Kidney (tissue), 22 donors: ENCODE measurements at places on chromosomes 5 and 9.

DNA sequence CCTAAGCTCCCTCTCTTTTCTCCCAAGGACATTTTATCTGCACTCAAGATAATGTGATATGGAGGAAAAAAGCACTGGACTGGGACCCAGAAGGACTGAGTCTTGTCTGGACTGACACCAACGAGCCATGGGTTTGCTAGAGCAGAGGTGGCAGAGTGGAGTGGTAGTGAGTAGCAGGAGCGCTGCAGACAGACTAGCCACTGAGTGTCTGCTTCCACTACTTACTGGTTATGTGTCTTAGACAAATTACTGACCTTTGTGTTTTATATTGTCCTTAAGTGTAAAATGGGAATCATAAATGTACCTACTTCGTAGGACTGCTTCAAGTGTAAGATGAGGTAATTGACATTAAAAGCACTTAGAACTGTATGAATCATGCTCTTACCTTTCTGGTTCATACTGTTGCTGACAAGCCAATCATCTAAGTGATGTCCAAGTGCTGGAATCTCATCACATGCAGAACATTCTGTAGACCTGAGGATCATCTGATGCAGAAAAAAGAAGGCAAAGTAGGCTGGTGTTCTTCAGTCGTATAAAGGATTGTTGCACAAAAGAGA lies 12.5 kb upstream of the PRLR start:
- H3K4me3 ChIP-seq: no peak overlapping the region
- no peaks in the 10 kb centered on the region for H3K27me3 ChIP-seq
- no peak for DNase-seq
- no peaks in the 10 kb centered on the region for H3K36me3 ChIP-seq
- H3K4me1 ChIP-seq: no peaks in the 10 kb centered on the region
- H3K27ac ChIP-seq: no peak overlapping the region

DNA sequence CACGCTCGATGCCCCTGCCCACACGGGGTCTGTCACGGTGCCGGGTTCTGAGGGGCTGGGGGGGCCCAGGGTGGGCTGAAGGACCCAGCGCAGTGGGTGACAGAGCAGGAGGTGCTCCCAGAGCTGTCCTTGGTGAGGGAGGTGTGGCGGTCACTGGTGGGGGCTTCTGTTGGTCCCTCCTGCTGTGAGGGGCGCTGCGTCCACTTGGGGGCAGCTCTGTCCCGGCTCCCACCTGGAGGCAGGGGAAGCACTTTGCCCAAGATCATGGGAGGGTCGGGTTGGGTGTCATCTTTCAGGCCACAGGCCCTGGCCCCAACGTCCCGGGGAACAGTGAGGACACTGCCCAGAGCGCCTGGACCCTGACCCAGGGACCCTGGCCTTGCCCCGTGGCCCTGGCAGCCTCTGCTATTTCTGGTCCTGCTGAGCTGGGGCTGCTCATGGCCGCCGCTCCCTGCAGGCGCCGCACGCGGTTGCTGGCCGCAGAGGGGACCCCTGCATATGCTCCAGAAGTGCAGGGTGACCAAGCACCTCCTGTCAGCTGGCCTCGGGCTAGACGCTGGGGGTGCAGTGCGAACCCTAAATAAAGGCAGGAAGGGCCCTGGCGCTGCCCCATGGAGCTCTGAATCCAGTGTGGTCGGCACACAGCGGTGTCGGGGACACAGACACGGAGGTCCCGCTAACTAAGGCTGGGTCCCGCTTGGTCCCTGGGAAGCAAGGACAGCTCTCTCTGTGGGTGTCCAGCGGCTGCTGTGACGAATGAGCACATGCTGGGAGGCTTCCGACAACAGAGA lies 11.6 kb upstream of the RNU6ATAC start:
- DNase-seq: peak; percentile 78
- H3K4me1 ChIP-seq: peaks cover 34% of the 10 kb centered on the region
- no peaks in the 10 kb centered on the region for H3K36me3 ChIP-seq
- H3K27ac ChIP-seq: no peak overlapping the region
- H3K27me3 ChIP-seq: no peaks in the 10 kb centered on the region

GRCh38 chr5:117103703-117104102 lies 529.1 kb upstream of the SEMA6A start:
- no peak overlapping the region for H3K4me3 ChIP-seq
- no peak overlapping the region for H3K27ac ChIP-seq
- H3K4me1 ChIP-seq: no peaks in the 10 kb centered on the region
- H3K36me3 ChIP-seq: no peaks in the 10 kb centered on the region
- H3K27me3 ChIP-seq: no peaks in the 10 kb centered on the region

GRCh38 chr9:132166599-132166998 lies 4.7 kb downstream of the NTNG2 start:
- H3K4me1 ChIP-seq: peaks cover 2% of the 10 kb centered on the region
- no peak for DNase-seq
- H3K27ac ChIP-seq: no peak overlapping the region
- no peak overlapping the region for H3K4me3 ChIP-seq
- H3K36me3 ChIP-seq: no peaks in the 10 kb centered on the region
- H3K27me3 ChIP-seq: peaks cover 32% of the 10 kb centered on the region

DNA sequence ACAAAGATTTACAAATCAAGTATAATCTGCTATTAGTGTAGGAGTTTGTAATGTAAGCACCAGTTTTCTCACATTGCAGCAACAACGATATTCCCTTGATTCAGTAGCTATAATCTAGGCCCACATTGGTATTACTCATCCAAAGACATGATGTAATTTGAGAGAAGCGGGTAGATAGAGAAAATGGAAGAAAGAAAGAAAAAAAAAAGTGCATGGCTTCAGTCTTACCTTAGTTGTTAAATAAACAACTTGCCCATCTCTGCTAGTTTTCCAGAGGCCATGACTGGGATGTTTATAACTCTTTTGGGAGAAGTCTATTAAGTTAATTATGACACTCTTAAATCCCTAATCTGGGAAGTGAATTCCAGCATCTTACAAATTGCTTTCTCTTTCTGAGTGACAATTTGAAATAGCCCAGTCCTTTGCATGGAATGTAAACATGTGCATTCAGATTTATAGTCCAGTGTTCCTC lies 2.8 kb downstream of the MELK start:
- H3K4me3 ChIP-seq: no peak overlapping the region
- H3K4me1 ChIP-seq: peaks cover 6% of the 10 kb centered on the region
- no peak overlapping the region for H3K27ac ChIP-seq
- DNase-seq: no peak

- no peak overlapping the region for H3K4me3 ChIP-seq
- no peaks in the 10 kb centered on the region for H3K27me3 ChIP-seq
- no peaks in the 10 kb centered on the region for H3K36me3 ChIP-seq
- no peak overlapping the region for H3K27ac ChIP-seq
These were observed 280.7 kb upstream of the ZNF608 start for GRCh38 chr5:125026867-125027731.

DNA sequence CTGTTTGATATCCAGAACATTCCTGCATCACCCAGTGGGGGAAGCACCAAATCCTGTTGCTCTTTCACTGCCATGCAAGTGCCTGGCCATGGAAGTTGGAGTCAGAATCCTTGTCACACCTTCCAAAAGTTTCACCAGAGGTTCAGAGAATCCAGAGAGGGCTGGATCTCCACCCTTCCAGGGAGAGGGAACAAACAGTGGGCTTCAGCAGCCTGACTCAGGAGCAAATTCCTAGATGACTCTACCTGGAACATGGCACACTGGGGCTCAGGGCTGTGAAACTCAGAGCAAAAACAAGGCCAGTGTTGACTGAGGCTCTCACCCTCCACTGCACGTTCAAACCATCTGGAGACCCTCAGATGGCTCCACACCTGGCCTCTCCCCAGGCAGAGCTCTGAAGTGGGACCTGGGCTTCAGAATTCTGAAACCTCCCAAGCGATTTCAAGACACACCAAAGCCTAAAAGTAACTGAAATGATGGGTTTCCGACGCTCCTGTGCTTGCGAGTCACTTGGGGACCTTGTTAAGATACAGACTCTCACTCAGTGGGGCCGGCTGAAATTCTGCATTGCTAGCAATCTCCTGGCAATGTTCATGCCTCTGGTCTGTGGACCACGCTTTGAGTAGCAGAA lies 205.9 kb downstream of the AUH start:
- H3K27ac ChIP-seq: no peak overlapping the region
- no peak for DNase-seq
- H3K27me3 ChIP-seq: no peaks in the 10 kb centered on the region
- no peak overlapping the region for H3K4me3 ChIP-seq
- no peaks in the 10 kb centered on the region for H3K4me1 ChIP-seq

DNA sequence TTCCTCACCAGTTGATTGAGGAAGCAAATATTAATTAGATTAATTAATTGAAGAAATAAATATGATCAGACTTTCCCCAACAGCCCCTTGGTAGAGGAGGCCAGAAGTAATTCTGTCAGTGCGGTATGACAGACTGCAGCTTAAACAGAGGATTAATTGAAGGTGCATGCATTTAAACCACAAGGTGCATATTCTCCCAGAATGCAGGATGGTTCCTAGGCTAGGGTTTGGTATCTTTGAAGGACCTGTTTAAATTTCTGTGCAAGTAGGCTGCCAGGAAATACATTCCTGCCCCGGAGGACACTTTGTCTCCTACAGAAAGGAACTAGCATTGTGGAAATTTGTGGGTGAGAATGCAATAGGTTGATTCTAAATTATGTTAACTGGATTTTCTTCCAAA lies 50.5 kb upstream of the PALM2AKAP2 start:
- no peak overlapping the region for H3K4me3 ChIP-seq
- no peaks in the 10 kb centered on the region for H3K36me3 ChIP-seq
- no peak for DNase-seq
- H3K27me3 ChIP-seq: no peaks in the 10 kb centered on the region

- no peak overlapping the region for H3K27ac ChIP-seq
- H3K27me3 ChIP-seq: no peaks in the 10 kb centered on the region
- H3K4me3 ChIP-seq: no peak overlapping the region
- H3K4me1 ChIP-seq: no peaks in the 10 kb centered on the region
- DNase-seq: no peak
- no peaks in the 10 kb centered on the region for H3K36me3 ChIP-seq
These were observed 30.1 kb downstream of the FRMD3 start for GRCh38 chr9:83508067-83508466.
